Subcutaneous preadipocyte (primary cell): ENCODE measurements at places on chromosomes 4 and X. TPM values are rescaled to one million over a fixed set of nuclear protein-coding genes. Genes with fewer than 3 reads are reported as not detected.

F11 gene
- not detected in 2 replicates for total RNA-seq

PLK4 gene
- total RNA-seq: 9.6 and 16.2 TPM in 2 replicates

MAGEC3 gene
- total RNA-seq: not detected in 2 replicates

DCLK2 gene
- 3.3 and 7.2 TPM in 2 replicates for total RNA-seq
